ENCODE measurements at places on chromosomes 13 and 19.

GRCh38 chr13:113603116-113603710 lies 18.7 kb downstream of the TFDP1 start:
- no peak for DNase-seq

DNA sequence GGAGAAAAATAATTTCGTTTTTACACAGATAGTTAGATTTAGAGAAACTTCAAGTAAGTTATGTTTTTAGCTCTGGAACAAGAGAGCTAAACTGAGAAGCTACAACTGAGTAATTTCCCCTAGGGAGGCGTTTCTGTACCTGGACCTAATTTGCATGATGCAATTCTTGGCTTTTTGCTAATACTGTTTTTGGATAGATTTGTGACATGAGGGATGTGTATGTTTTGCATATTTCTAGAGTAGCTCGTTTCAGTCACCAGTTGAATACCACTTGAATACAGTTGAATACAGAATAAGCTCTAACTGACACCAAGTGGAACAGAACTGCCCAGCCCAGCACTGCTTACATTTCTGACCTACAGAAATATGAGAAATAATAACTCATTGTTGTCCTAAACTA lies 1227.9 kb upstream of the SPRY2 start:
- no peak for DNase-seq

DNA sequence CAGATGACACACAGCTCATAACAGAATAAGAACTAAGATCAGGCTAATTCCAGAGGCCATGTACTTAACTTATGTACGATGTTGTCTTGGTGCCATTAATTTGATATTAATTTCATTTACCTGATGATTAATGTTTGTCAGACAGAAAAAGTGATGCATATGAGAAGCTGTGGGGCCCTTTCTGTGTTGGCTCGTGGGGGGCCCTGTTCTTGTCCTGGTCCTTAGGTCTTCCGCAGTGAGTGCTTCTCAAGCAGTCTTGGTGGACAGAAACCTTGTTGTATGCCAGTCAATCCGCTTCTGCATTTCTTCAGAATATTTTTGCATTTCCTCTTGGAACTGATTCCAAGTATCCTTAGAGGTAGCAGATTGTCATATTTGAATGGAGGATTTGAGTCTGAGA lies 20.2 kb downstream of the SAFB start:
- DNase-seq = no peak

GRCh38 chr13:50531917-50532899 lies 311.3 kb downstream of the DLEU7 start:
- DNase-seq = no peak

GRCh38 chr13:51167393-51168191 lies 54.6 kb upstream of the FAM124A start:
- no peak for DNase-seq

GRCh38 chr13:44575741-44576350 lies at the start of gene TSC22D1:
TSC22D1 (minus strand) TSS chr13:44576330; CDS start chr13:44576074, 256 bp downstream.
- DNase-seq = peak; percentile 39

GRCh38 chr13:44908712-44909111 lies 80.6 kb downstream of the NUFIP1 start:
- DNase-seq = no peak

DNA sequence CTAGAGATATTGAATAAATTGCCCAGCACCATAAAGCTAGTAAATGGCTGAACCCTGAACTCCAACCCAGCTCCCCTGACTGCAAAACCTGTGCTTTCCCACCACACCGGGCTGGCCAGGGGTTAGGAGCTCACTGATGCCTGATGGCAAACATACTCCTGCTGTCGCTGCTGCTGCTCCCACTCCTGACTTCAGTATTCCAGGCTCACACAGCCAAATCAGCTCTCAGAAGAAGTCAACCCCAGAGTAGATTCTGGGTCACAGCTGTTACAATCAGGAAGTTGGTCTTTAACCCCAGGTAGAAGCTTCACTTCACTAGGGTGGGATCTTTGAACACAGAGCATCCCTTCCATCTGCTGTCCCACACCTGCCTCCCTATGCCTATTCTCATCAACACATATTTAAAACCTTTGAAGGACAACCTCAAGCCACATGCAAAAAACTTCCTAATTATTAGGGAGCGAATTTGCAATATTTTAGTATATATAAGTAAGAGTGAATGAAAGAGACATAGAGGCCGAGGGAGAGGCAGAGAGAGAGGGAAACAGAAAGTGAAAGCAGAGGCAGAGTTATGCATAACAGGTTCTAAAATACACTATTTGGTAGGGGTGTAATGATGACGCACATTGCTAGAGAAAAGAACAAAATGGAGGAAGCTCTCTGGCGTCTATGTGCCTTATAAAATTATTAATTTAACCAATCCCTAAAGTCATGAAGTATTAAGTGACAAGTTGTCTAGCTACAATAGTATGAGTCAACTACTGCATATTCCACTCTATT lies 99.4 kb upstream of the SERP2 start:
- DNase-seq = peak; percentile 6

- DNase-seq = no peak
These were observed 139.4 kb downstream of the LHFPL6 start for GRCh38 chr13:39463611-39464010.

DNA sequence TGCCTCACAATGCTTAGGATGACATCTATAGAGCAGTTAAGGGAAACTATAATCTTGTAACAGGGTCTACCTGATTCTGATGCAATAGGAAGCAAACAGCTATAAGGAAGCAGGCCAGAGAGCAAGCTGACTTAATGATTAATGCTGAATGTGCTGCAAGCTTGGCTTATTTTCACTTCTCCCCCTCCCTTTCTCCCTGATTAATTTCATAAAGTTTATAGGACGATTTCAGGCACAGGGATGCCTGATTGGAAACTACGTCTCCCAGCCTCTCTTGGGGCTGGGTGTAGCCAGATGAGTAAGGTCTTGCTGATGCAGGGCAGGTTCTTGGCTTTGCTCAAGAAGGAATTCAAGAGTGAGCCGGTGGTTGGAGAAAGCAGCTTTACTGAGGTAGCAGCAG lies 82.8 kb upstream of the MRI1 start:
- no peak for DNase-seq

DNA sequence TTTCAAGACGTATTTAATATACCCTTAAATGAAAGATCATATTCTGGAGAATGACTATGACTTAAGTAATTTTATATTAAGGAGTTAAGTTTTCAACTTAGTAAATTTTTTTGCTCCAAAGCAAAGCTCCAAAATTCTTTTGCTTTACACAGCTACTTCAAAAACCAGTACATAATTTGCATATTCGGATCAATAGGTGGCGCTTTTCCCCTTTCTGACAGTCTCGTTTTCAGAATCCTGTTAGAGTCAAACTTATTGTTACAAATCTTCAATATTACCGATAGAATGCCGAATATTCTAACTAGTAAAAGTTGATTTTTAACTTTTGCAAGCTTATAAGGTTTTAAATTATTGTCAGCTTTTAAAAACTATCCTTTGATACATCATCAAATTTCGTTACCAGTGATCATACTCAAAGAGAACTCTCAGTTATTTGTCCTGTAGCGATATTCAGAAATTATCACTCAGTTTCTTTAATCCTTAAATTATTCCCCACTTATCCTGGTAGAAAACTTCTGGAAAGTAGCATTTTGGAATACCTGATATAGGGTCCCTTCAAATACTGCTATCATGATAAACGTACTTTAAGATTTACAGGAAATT lies 852.7 kb upstream of the KLHL1 start:
- DNase-seq = no peak

GRCh38 chr13:95184317-95184716 lies 116.9 kb downstream of the ABCC4 start:
- no peak for DNase-seq

- DNase-seq = no peak
These were observed 86.5 kb downstream of the TNFSF11 start for GRCh38 chr13:42660333-42660965.

DNA sequence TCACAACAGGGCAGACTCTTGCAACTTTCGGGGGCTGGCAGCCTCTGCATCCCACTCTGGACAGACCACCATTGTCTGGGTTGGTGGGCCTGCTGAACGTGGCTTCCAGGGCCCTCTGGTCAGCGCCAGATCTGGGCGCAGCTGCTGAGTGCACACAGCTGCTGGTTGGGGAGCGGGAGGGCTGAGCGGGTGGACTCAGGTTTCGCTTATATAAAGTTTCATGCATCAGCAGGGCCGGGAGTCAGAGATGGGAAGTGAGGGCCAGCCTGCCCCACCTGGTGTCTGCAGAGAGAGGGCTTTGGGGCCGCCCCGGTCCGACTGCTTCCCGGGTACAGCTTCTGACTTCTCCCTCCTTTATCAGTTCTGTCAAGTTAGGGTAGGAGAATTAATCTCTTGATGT lies 6.9 kb downstream of the ARHGEF7 start:
- DNase-seq = no peak

DNA sequence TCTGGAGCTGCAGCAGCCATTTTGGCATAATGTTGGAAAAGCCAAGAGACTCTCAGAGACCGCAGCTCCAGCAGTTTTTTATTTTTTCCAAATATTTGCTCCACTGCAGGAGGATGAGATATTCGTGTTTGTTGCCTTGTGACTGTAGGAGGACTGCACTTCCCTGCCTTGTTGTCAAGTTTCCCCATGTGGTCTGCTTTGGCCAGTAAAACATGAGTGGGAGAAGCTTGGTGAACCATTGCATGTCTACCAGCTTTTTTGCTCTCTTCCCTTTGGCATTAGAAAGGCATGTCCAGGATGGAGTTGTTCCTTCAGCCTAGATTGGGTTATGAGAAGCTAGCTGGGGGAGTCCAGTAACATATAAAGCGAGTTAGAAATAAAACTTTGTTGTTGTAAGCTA lies 47.7 kb upstream of the ALOX5AP start:
- no peak for DNase-seq

DNA sequence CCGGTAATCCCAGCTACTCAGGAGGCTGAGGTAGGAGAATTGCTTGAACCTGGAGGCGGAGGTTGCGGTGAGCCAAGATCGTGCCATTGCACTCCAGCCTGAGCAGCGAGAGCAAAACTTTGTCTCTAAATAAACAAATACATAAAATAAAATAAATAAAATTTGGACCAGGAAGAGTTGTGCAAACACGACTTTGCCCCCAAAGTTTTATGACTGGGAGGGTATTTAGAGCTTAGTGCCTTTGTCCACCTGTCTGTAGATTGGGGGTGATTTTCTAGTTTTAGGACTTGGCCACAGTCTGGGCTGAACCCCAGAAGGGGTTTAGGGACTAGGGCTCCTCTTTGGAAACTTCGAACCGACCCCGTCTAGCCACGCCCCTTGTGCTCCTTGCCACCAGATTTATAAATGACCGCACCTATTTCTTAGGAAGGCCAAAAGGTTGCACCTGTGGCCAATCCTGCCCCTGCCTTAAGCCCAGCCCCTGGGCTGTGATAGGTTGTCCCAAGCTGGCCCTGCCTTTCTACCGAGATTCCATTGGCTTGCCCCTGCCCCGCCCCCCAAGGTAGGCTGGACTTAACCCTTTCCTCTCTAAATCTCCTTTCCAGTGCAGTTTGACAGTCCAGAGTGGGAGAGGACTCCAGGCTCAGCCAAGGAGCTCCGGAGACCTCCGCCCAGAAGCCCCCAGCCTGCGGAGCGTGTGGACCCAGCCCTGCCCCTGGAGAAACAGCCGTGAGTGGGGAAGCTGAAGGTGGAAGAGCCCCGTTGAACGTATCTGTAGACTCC lies 5.3 kb downstream of the SHD start:
- no peak for DNase-seq

- DNase-seq = no peak
These were observed 65.1 kb upstream of the GJB6 start for GRCh38 chr13:20297181-20297580.

- DNase-seq = no peak
These were observed 95.6 kb upstream of the RFC3 start for GRCh38 chr13:33722216-33722915.

- DNase-seq = no peak
These were observed 46.6 kb upstream of the NFIC start for GRCh38 chr19:3319643-3320353.

- DNase-seq = peak; percentile 97
These were observed 13.3 kb upstream of the ISYNA1 start for GRCh38 chr19:18450931-18451836.

DNA sequence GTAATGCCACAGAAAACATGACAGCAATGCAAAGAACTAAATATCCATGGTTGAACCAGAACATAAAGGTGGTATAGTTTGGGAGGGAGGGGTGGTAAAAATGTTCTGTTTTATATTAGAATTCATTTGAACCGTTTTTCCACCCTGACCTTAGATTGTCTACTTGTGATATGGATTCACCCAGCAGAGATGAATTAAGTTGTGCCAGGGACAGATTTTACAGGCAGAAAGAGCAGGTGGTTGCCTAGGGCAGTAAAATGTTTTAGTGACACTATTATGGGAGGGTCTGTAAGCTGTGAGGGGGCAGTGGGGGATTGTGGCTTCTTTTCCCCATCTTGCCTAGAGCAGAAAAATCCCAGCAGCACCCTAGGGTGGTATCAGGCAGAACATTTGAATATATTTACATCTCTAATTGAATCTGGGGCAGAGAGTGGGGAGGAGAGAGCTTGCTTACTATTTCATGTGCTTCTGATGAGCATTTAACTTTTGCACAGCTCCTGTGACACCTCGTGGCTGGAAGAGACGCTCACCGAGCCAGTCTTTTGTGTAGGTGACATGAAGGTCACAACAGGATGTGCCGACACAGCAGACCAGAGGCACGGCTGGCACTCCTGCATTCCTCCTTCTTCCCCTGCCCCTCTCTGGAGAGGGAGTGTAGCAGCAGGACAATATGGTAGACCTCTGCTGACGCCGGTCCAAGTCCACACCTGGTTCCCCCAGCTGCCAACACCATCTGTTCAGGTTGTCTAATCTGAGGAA lies 452.3 kb downstream of the IRS2 start:
- DNase-seq = no peak

GRCh38 chr13:58087566-58087965 lies 456.0 kb downstream of the PCDH17 start:
- no peak for DNase-seq

DNA sequence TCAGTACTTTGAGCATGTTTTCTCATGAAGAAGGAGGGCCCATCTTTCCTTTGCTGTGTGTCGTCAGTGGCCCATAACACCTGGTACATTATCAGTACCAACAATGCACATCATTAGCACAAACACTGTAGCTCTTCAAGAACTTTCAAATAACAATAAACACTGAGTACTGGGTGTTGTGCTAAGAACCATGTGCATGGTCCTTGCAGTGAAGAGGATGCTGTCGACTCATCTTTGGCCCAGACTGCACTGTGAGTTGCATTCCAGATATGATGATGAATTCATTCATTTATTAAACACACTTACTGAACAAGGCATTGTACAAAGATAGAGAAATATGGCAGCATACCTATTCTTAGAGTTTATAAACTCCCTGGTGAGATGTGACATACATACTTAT lies 55.8 kb downstream of the FLT3 start:
- no peak for DNase-seq

DNA sequence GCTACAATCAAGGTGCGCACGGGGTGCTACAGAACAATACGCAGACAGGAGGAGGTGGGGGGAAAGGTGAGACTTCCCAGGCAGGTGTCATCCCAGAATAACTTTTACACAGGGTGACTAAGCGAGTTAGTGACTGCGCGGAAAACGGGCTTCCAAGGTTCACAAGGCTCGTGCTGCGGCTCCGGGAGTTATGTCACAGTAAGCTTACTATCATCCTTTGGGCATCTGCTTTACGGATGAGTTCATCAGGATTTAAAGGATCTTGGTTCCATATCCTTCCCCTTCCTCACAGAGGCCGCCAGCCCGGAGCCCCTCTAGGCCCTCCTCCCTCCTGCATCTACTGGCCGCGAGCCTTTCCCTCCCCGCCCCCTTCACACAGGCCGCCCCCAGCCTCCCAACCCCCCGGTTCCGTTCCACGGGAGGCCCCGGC lies 474 bp upstream of the IFT88 start:
- DNase-seq = no peak

GRCh38 chr13:23899555-23899954 lies 2.3 kb upstream of the C1QTNF9B start:
- DNase-seq = no peak

- DNase-seq = no peak
These were observed 1.2 kb downstream of the ITPKC start for GRCh38 chr19:40717880-40718773.
